ENCODE measurements at places on chromosomes 1 and 21.

GRCh38 chr21:34702341-34703170 is 33.8 kb downstream of the CLIC6 start:
- no peak for DNase-seq

DNA sequence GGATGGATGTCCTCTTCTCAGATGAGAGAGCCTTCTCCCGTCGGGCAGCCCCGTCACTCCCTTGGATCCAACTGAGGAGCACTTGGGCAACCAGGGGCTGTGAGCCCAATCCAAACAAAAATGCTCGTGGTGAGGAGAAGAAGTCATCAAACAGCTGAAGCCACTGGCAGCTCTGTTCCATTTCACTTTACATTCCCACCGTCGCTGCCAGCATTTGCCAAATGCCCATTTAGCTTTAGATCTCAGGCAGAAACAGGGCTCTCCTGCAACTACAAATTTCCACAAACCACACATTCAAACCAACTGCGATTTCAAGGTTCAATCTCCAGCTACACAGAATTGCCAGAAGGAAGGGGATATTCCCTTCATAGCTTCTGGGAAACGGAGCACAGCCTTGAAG is 634.6 kb downstream of the SMYD3 start:
- no peak for DNase-seq

DNA sequence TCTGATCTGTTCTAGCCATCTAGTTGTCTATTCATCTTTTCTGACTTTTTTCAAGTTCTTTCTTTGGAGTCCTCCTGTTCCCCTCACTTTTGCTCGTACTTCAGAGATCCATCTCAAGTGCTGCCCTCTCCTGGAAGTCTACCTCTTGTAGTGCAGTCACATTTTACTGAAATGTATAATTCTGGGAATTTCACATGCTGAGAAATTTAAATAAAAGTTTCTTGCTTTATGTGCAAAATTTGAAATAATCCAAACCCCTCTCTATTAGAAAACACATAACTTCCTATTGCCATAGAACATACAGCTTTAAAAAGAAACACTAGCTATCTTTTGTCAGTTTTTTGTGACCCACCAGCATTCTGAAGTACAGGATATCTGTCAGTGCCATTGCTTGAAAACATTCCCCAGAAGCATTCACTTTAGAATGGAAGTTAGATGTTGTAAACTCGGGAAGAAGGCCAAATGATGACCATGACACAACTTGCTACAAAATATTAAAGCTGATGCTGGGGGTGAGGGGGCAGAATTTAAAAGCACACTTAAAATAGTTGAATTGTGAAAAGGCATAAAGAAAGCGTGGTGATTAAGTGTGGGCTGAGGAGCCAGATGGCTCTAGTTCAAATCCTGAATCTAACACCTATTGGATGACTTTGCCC is 22.0 kb downstream of the RLF start:
- DNase-seq: no peak

- no peak for DNase-seq
Measured at GRCh38 chr1:111275079-111275478, 15.6 kb upstream of the CHIA start.

All from DND-41 (cell line).